Spinal cord (tissue), 10 donors: ENCODE measurements at places on chromosomes 5 and 9. TPM values are rescaled to one million over a fixed set of nuclear protein-coding genes. Genes with fewer than 3 reads are reported as not detected.

- no peak overlapping the region for H3K4me3 ChIP-seq
- no peaks in the 10 kb centered on the region for H3K36me3 ChIP-seq
- peaks cover 2% of the 10 kb centered on the region for H3K4me1 ChIP-seq
These were observed 21.7 kb downstream of the CDH10 start for GRCh38 chr5:24623031-24623430.

DNA sequence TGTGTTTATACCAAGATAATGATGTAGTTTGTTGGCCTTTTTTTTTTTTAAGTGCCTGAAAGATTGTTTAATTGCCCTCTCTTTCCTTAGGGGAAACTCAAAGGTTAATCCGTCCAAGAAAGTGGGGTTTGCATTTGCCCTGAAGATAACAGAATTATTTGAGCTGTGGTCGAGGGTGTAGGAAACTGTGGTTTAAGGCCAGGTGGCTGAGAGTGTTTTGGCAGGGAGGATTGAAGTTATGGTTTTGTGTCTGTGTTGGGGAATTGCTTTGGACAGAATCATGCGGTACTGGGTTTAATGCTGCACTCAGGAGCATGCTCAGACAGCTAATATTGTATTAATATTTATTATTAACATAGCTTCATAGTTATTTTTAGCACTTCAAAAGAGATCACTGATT, 509.8 kb downstream of the EBF1 start:
- no peaks in the 10 kb centered on the region for H3K27me3 ChIP-seq
- H3K27ac ChIP-seq, result no peak overlapping the region
- H3K4me1 ChIP-seq, result no peaks in the 10 kb centered on the region
- H3K36me3 ChIP-seq, result no peaks in the 10 kb centered on the region

- no peak for DNase-seq
- no peak overlapping the region for H3K4me3 ChIP-seq
- no peak overlapping the region for H3K27ac ChIP-seq
These were observed 688.4 kb downstream of the PTPRD start for GRCh38 chr9:9924376-9924775.

ZFAND5 gene
- total RNA-seq, result 217 TPM

DNA sequence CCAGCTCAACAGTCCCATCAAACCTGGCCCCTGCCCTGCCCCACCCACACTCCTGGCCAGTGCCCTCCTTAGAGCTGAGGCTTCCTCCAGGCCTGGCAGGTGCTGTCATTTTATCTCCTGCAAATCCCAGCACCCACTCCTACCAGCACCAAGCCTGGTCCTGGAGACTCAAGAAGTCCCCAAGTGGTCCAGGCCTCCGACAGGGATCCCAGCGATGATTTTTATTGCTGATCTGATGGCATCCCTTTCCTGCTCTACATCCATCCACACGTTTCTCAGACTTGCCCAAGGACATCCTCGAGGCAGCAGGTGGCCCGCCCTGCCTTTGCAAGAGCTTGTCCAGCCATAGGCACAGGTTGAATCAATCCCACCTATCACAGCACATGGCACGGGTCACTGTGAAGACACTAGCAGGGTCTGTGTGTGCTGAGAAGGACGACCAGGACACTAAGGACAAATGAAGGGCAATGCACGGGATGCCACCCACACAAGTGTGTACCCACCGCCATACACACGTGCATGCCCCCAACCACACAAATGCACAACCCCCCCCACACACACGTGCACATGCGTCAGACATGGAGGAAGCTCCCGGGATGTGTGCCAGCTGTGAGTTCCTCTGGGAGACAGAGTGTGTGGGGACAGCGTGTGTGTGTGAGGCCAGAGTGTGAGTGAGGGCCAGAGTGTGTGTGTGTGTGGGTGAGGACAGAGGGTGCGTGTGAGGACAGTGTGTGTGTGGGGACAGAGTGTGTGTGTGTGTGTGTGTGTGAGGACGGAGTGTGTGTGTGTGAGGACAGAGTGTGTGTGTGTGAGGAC, 62.4 kb upstream of the UBAC1 start:
- no peaks in the 10 kb centered on the region for H3K27me3 ChIP-seq
- H3K4me1 ChIP-seq, result peaks cover 23% of the 10 kb centered on the region
- H3K4me3 ChIP-seq, result no peak overlapping the region
- peaks cover 40% of the 10 kb centered on the region for H3K36me3 ChIP-seq

GRCh38 chr9:131214286-131214856, 61.9 kb downstream of the FAM78A start:
- H3K36me3 ChIP-seq, result peaks cover 5% of the 10 kb centered on the region
- H3K27ac ChIP-seq, result no peak overlapping the region

GRCh38 chr5:171419688-171420430, 412 bp downstream of the FGF18 start:
- H3K4me3 ChIP-seq, result peak overlapping the region; percentile 18
- peaks cover 9% of the 10 kb centered on the region for H3K27me3 ChIP-seq
- DNase-seq, result no peak
- H3K36me3 ChIP-seq, result no peaks in the 10 kb centered on the region

DNA sequence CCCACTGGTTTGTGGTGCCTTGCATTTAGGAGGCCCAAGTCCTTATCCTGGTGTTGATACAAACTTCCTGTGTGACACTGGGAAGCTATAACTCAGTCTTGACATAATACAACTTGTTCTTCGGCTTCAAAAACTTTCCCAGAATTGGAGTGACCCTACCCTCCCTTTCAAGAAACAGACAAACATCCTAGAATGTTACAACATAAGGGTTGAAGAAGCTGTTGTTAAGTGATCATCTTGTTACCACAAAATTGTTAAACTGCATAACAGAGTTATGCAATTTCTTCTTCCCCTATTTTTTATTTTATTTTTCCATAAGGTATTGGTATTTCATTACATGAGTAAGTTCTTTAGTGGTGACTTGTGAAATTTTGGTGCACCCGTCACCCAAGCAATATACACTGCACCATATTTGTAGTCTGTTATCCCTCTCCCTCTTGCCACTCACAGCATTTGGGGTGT, 21.3 kb downstream of the TLR4 start:
- DNase-seq, result no peak
- no peaks in the 10 kb centered on the region for H3K4me1 ChIP-seq
- no peak overlapping the region for H3K27ac ChIP-seq
- H3K36me3 ChIP-seq, result no peaks in the 10 kb centered on the region
- H3K4me3 ChIP-seq, result no peak overlapping the region

RASGRF2 gene
- total RNA-seq, result 21.2 TPM

DNA sequence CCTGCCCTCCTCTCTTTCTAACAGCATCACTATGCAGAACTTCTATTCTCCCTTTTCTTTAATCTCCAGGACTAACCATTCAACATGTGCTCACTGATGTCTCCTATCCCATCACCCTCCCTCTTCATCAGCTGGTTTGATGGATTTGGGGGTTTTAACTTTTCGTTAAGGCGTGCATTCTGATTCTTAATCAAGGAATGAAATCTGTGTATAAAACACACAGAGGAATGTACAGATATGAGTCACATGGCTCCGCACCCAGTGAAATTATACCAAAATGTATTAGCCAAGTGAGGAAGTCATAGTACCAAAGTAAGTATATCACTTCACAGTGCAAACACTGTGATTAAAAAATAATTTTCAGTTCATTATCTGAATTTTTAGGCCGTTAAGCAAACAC, 35.2 kb downstream of the MARCHF11 start:
- H3K4me3 ChIP-seq, result no peak overlapping the region
- no peaks in the 10 kb centered on the region for H3K4me1 ChIP-seq
- no peaks in the 10 kb centered on the region for H3K27me3 ChIP-seq

ZFP2 gene
- 6.6 TPM for total RNA-seq

PCDHB4 gene
- total RNA-seq, result 3.2 TPM
